Activated CD4-positive, CD25-positive, alpha-beta regulatory T cell treated with anti-CD3 and anti-CD28 coated beads, Interleukin-2, amount 50 U/mL, for 24 hours (primary cell): ENCODE measurements at places on chromosomes 7 and 10.

DNA sequence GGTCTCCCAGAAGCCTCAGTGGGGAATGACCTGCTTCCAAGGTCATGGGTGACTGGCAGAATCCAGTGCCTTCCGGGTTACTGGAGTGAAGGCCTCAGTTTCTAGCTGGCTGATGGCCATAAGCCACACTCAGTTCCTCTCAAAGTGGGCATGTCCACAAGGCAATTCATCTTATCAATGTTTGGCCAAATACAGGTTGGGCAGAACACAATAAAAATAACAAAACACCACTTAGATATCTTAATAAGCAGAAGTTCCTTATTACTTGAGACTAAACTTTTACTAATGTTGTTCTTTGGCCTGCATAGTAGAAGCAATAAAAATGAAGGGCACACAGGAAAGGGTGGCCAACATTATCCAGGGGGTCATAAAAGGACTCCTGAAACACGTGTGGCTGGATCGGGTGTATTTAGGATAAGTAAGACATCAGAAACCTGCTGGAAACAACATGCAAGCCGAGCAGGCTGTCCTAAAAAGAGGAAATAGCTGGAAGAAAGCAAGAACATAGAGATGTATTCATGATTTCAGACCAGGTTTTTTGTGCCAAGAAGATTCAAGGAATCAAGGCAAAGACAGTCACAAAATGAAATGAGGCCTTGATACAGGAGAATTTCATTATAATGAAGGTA lies 19.6 kb upstream of the AKR1C2 start:
- ATAC-seq = no peak

GRCh38 chr7:102258073-102258748 lies 28.5 kb upstream of the SH2B2 start:
- ATAC-seq = no peak

GRCh38 chr7:33558549-33559323 lies 346.6 kb upstream of the BMPER start:
- no peak for ATAC-seq

DNA sequence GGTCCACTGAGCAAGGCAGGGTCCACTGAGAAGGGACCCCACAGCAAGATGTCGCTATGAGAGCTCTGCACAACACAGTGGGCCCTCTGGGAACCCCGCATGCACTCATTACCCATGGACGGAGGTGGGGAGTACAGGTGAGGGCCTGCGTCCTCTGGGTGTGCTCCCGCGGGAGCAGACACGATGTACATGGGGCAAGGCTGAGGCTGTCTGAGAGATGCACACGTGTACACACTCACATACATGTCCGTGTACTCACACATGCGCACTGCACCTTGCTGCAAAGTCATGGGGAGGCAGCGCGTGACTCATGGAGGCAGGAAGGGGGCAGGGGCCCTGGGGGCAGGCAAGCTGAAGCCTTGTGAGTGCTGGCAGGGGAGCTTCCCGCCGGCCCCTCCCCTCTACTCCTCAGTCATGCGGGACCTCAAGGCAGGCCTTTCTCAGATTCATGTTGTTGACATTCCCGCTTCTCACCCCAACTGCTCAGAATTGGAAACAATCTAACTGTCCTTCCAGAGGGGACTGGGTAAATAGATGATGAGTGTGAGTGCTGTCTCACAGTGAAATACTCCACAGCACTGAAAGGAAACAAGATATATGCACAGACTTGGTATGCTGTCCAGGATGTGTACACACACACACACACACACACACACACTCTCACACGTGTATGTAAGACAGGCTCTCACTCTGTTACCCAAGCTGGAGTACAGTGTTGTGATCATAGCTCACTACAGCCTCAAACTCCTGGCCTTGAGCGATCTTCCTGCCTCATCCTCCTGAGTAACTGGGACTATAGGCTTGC lies 40.0 kb downstream of the GOLGA7B start:
- ATAC-seq = no peak

DNA sequence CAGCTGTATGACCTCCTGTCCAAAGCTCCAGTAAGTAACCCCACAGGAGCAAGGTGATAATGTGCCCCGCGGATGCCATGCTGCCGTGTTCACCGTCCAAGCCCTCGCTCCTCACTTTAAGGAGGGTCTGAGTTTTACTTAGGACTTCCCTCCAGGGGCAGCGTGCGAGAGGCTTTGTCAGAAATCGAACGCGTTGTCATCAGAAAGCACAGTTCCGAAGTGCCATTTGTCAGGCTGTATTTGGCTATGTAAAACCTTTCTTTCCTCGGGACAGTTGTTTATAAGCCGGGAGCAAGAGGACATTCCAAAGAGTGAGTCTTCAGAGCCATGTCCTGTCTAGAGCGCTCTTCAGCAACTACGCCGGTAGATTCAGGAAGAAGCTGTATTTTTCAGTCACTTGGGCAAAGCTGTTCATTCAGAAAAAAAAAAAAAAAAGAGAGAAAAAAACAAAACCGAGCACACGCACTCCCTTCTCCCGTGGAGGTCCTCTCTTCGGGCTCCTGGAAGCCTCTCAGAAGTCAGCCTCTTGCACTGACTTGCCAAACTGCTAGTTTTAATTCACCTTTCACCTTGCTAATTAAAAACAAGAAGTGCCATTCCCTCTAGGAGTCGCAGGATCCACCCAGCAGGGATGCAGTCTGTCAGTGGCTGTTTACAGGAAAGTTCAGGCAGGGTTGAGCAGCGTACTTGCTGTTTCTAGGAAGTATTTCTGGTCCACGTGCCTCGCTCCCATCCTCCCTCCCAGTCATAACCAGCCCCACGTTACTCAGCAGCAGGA lies at the start of gene SEMA3E:
Gene SEMA3E (minus strand): TSS at position 676 of the 778 bp plus-strand sequence.
- ATAC-seq = no peak

DNA sequence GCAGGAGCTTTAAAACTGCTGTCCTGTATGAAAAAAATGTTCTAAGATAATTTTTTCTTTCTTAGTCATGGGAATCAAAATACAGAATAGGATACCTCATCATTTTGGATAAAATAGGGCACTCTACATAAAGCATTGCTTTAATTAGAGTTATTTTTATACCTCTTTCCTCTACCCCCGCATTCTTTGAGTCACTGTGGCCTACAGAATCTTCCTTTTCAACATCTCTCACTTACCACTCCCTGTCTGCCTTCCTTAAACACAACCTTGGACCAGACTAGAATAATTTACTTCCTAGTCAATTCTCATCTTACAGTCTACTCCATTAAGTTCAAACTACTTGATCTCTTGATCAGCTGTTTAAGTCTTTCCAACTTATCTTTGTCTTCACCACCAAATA lies 462.3 kb downstream of the PHTF2 start:
- no peak for ATAC-seq

DNA sequence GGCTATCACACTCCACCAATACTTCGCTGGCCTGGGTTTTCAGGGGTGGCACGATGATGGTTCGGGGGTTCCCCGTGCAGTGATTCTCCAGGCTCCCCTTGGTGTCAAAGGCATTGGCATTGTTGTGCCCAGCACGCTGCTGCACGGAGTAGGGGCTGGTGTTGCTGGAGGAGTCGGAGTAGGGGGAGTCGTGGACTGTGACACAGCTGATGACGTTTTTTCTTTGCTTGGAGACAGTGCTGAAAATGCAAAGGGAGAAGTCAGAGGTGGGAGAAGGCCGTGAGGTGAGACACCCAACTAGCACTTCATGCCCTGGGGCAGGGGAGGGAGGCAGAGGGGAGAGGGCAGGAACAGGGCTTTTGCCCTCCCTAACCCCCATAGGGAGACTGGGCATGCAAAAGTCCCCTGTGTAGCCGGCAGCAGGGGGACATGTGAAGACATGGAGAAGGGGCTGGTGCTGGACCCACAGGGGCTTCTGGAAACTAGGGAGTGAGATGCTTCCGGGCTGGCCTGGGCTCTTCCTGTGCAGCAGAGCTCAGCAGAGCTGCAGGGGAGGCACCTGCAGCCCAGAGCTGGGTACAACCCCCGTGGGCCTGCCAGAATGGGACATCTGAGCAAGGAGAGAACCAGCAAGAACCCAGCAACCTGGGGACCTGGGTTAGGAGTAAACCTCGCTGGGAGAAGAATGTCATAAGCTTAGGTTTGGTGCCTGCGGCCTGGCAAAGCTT lies 60.5 kb downstream of the CLEC2L start:
- ATAC-seq = no peak

DNA sequence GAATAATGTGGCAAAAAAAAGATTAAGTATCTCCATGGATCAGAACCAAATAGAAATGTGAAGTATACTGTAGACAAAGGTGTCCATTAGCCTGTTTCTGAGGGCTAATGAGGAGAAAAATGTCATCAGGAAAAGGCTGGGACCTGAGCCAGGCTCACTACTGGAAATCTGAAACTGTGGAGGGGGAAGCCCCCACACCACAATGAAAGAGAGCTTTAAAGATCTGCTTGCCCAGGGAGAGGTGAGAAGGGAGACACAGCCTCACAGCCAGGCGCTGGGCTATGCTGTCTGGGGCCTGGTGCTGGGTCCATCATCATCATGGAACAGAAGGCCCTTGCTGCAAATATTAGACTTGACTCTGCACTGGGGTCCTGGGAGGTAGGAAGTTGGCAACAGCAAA lies 90.4 kb downstream of the OSBPL3 start:
- no peak for ATAC-seq

GRCh38 chr7:33421429-33421828 lies 292.1 kb downstream of the BBS9 start:
- ATAC-seq = no peak

DNA sequence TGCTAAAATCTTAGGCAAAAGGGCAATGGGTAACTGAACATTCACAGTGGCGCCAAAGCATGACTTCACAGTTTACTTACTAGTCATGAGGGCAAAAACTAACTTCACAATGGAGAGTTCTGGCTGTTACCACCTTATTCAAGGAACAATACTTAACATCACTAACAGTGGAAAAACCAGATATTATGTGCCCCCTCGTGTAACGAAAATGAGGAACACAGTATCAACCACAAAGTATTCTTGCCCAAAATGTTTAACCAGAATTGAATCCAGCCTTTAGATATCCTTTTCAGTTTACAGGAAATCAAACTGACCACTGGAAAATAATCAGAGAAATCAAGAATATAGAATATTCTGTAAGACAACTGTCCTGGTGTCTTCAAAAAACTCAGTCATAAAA lies 9.5 kb downstream of the C7orf25 start:
- no peak for ATAC-seq

GRCh38 chr10:57977262-57977661 lies 290.4 kb downstream of the IPMK start:
- no peak for ATAC-seq

DNA sequence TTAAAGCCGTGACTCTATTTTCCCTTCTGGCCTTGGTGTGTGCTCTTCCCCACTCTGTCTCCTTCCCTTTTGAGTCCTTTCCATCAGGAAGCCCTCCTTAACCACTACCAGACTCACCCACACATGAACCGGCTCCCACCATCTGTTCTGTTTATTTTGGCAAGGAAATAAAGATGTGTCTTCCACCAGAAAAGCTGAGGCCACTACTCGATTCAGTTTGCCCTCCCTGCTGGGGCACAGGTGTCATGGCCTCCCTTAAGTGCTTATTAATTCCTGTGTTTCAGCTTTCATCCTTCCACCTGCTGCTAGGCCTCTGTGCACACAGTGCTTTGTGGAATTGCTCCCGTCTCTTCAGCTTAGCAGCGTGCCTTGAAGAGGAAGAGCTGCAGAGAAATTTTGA lies 16.7 kb downstream of the POR start:
- ATAC-seq = no peak

DNA sequence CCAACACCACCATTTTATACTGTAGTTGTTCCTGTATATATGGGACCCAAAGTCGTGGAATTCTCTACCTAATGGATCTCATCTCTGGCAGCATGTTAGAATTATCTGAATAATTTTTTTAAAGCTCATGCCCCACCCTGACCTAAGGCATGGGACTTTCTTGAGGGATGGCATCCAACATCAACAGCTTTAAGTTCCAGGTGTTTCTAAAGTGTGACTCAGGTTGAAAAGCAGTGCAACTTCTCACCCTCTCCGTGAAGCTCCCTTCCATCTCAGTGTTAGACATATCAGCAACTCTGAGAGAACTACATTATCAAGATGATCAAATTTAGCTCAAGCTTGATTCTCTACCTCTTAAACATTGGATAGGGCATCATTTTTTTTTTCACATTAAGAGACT lies 18.1 kb upstream of the RAB18 start:
- no peak for ATAC-seq

GRCh38 chr10:132350946-132351345 lies 19.0 kb downstream of the LRRC27 start:
- ATAC-seq = no peak

- ATAC-seq = no peak
Observed at GRCh38 chr7:47743965-47744591, 162.2 kb upstream of the TNS3 start.

DNA sequence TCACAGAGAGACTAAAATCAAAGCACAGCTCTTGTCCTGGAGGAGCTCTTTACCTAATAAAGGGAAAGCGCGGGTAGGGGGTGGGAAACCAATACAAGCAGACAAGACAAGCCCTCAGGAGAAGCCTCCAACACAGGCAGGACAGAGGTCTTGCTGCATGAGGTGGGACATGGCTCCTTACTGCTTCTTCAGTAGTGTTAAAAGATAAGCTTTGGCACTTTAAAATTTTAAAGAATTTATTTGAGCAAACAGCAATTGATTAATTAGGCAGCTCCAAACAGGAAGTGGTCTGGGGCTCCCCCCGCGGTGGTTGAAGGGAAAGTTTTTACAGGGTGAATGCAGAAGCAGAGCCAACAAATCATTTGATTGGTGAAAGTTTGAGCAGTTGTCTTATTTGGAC lies 50.3 kb upstream of the MACC1 start:
- ATAC-seq = no peak

GRCh38 chr10:122435212-122435827 lies 19.1 kb upstream of the ARMS2 start:
- ATAC-seq = no peak

DNA sequence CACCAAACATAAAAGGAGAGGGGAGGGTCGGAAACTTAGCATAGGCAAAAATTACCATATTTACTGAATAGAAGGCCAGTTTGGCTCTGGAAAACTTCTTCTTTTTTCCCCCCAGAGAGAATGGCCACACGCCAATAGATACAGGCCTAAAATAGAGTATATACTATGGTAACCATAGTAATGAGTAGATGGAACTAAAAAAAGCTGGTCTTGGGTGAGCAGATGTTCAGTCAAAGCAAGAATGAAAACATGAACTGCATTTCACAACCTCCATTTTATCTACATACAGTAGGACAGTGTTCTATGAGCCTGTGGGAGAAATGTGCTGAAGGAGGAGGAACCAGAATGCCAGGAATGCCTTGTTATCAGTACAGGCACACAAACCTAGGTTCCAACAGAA lies 141.7 kb upstream of the SEMA3A start:
- ATAC-seq = no peak

DNA sequence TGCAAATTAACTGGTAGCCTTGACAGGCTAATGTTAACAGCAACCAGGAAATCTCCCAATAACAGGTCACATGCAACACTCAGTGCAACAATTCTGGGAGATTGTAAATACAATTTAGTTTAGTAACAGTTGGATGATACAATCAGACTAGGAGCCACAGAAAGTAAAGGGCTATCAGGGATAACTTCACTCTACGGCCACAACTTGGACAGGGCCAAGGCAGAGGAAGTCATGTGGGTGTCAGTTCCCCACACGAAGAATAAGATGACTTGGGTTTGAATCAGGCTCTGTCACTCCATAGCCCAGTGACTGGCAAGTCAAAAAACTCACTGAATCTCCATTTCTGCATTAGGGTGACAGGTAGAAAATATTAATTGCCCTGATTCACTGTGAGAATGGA lies 217.3 kb upstream of the CCDC6 start:
- ATAC-seq = no peak
